Endothelial cell (in vitro differentiated cells): ENCODE measurements at places on chromosomes 7 and 10.

GRCh38 chr10:10848488-10849111 is 169.1 kb upstream of the CELF2 start:
- no peak for DNase-seq

DNA sequence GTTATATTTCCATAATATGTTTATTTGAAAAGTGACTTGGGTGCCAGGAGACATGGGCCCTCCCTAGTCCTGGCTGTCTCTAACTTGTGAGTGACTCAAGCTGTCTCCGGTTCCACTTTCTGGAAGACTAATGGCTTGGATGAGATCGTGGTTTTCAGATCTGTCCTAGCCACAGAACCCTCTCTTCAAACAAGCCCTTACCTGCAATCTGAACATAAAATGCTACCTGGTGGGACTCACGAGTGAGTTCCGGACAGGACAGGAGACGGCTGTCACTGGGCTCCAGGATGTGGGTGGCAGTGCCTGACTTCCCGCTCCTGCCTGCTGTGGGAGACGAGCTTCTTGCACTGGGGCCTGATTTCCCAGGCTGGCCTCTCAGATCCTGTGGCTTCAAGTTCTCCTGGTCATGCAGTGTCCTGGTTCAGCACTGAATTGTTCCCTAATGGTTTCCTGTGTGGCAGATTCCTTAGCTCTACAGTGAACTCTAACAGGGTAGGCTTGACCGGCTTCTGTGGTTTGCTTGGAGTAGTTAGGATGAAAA is 26.0 kb upstream of the PFKFB3 start:
- DNase-seq: peak; percentile 16

- no peak for DNase-seq
Observed at GRCh38 chr10:50931948-50932431, 46.6 kb upstream of the A1CF start.

GRCh38 chr7:5424749-5425506 is 1.3 kb upstream of the TNRC18 start:
- DNase-seq: peak; percentile 42
